Activated CD4-positive, CD25-positive, alpha-beta regulatory T cell treated with anti-CD3 and anti-CD28 coated beads, Interleukin-2, amount 50 U/mL, for 16 hours (primary cell): ENCODE measurements at places on chromosomes 1 and 21.

DNA sequence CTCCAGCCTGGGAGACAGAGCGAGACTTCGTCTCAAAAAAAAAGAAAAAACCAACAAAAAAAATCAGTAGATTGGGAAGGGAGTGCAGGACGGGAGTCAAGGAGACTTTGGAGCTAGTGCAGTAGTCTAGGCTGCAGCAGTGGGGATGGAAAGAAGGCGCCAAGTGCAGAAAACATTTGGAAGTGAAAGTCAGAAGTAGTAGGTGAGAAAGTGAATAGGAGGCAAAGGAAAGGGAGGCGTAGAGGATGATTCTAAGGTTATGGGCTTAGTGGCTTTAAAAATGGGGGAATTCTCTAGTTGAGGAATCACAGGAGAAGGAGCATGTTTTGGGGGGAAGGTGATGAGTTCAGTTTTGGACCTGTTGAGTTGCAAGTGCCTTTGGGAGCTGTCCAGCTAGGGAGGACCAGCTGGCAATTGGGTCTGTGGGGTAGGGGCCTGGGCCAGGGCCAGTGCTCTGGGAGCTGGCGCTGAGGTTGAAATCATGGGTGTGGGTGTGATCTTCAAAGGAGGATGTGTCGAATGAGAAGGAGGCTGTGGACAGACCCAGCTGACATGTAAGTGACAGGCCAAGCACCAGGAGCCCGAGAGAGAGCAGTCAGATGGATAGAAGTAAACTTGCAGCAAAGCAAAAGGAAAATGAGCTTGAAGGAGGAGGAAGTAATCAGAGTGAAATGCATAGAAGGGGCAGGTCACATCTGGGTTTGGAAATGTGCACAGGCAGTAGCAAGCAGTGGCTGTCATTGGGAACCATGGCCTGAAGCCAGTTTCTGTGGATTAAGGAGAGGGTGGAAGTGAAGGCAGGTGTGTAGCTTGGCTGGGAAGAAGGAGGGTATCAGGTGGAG is 15.8 kb downstream of the TMCC2 start:
- no peak for DNase-seq

DNA sequence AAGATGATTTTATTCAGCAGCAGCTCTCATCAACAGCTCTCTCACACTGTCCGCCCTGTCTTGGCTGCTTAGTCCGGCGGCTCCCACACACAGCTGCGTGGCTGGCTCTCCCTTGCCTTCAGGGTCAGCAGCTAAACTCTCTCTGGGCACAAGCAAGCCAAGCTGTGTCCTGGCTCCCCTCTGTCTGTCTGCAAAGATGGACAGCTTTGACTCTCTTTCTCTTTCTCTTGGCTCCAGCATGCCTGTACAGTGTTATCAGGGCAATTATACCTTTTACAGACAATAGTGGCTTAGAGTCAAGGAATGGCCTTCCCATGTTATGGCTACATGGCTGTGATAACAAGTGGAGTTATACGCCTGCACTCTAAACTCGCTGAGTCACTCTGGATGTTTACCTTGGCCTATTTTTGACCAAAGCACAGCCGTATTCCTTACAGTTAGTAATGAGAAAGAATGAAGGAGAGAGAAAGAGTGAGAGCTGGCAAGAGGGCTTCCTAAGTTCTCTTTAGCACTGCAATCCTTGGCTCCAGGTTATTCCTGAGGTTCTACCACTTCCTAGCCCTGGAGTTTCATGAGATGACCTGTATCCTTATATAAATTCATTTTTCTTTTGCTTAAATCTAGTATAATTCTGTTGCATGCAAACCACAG is 59.9 kb upstream of the ZSWIM5 start:
- no peak for DNase-seq

DNA sequence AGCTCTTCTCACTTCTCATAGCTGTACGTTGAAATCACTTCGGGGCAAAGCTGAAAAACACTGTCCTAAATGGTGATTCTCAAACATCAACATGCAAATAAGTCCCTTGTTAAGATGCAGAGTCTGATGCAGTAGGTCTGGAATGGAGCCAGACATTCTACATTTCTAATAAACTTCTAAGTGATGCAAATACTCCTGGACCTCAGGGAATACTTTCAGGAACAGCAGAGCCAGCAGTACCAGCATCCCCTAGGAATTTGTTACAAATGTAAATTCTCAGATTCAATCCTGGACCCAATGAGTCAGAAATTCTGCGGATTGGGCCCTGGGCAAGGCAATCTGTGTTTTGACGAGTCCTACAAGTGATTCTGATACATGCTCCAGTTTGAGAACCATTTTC is 152.3 kb downstream of the PCNX2 start:
- DNase-seq, result no peak

GRCh38 chr1:85448358-85448757 is 16.6 kb downstream of the DDAH1 start:
- DNase-seq, result no peak

- DNase-seq, result no peak
Observed at GRCh38 chr1:217191441-217191840, 439.4 kb downstream of the GPATCH2 start.

DNA sequence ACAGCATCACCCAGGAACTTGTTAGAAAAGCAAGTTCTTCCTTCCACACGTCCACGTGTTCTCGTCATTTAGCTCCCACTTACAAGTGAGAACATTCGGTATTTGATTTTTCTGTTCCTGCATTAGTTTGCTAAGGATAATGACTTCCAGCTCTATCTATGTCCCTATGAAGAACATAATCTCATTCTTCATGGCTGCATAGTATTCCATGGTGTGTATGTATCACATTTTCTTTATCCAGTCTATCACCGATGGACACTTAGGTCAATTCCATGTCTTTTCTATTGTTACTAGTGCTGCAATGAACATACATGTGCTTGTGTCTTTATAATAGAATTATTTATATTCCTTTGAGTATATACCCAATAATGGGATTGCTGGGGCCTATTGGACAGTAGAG is 368.7 kb upstream of the RUNX1 start:
- DNase-seq, result no peak

DNA sequence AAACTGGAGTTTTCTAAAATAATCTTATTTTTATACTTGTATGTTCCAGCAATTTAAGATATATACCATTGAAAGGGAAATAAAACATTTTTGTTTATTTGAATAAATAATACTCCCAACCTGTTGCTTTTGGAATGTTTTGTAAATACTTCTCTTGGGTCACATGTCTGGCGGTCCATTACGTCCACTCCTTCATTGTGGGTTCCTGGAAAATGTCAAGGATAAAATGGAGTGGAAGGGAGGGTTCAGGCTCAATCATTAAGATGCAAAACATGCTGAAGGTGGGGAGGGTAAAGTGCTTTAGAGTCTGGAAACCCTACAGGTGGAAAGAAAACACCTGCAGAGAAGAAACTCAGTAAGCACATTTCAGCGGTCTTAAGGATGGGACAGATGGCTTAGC is 34.2 kb upstream of the FAM3B start:
- DNase-seq, result no peak

GRCh38 chr1:44776730-44777068 is 1.4 kb downstream of the RPS8 start:
- no peak for DNase-seq

DNA sequence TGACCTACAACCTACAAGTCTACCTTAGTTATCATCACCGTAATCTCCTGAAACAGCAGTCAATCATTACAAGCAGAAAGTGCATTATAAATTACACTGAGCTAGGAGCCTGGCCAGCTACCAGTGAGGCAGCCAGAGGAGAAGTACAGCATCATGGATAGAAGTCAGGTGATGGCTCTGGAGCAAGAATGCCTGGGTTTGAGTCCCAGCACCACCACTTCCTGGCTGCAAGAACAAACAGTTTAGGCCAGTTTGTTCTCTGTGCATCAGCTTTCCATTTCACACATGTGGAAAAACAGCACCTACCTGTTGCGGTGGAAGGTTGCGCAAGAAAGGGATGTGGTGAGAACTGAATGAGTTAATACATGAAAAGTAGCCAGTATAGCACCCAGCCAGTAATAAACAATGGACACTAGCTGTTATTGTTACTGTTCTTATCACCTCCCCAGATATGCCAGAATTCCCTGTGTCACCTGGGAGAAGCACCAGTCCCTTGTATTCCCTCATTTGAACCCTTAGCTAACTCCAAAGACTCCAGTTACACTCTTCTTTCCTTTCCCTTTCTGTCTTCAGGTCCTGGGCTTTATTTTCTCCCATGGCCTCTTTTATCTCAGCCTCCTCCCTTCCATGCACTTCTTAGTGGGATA is 9.0 kb downstream of the CREG1 start:
- DNase-seq, result no peak

DNA sequence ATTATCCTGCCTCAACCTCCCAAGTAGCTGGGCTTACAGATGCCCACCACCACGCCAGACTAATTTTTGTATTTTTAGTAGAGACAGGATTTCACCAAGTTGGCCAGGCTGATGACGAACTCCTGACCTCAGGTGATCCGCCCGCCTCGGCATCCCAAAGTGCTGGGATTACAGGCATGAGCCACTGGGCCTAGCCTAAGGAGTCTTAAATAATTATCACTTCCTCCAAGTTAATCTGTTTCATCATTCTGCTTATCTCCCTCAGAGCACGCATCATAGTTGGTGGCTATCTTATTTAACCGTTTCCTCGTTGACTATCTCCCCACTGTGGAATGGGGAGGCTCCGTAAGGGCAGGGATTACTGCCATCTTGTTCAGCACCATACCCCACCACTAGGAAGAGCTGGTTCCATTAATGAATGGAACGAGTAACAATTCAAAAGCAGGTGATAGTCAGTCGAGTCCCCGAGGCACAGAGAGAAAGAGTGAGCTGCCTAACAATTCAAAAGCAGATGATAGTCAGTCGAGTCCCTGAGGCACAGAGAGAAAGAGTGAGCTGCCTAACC is 52.7 kb downstream of the GLUL start:
- no peak for DNase-seq

GRCh38 chr1:77473690-77474089 is 191.9 kb downstream of the AK5 start:
- DNase-seq, result no peak

- no peak for DNase-seq
Observed at GRCh38 chr1:157967205-157967604, 26.2 kb upstream of the KIRREL1 start.

DNA sequence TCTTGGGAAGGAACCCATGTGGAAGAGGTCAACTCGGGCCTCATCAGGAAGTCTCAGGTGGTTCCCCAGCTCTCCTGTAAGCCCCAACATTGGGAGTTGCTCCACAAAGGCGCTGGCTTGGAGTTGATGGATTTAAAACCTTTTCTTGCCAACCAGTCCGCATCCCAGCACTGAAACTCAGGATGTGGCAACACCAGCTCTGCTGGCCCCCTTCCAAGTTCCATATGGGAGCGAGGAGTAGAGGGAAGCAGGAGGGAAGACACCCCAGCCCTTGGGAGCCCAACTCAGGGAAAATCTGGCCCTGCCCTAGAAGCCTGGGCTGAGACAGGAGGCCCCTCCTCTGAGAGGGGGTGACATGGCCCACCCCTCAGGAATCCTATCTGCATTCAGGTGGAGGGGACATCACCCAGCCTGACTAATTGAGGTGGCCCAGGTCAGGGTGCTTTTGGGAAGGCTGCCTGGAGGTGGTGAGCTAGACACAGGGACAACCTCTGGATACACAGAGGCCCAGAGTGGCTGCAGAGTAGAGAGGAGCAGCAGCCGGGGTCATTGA is 33.1 kb upstream of the DMBX1 start:
- DNase-seq, result no peak

GRCh38 chr21:37372951-37373350 is 6.4 kb downstream of the DYRK1A start:
- no peak for DNase-seq
